ENCODE measurements at places on chromosomes 5 and 9.

DNA sequence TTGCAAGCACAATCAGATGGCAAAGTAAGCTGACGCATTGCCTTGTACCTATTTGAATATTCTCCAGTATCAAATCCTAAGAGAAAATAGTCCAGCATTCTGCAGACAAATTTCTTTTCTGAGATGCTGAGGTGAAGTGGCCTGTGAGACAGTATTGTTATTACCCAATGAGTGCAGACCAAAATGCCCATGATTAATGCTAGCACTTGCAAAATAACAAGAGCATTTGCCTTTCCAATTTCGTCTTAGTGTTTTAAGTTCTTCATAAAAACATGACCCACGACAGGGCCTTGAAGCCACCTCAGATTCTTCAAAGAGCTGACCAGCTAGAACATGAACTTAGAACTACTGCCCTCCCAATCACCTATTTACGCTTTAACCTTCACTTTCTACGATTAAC, 2.6 kb upstream of the IQGAP2 start:
- DNase-seq = no peak

GRCh38 chr5:166188501-166189325, 2102.7 kb upstream of the WWC1 start:
- no peak for DNase-seq

DNA sequence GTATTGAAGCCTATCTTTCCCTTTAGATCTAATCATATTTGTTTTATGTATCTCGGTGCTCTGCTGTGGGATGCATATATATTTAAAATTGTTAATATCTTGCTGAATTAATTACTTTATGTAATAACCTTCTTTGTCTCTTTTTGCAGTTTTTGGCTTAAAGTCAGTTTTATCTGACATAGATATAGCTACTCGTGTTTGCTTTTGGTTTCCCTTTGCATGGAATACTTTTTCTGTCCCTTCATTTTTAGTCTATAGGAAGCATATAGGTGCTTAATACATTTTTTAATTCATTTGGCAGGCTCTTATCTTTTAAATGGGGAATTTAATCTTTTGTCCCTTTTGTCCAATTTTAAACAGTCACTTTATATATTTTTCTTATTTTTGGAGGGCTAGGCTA, 360.6 kb upstream of the PRR16 start:
- DNase-seq = no peak

GRCh38 chr5:111461255-111461671, 51.1 kb downstream of the STARD4 start:
- DNase-seq = no peak

DNA sequence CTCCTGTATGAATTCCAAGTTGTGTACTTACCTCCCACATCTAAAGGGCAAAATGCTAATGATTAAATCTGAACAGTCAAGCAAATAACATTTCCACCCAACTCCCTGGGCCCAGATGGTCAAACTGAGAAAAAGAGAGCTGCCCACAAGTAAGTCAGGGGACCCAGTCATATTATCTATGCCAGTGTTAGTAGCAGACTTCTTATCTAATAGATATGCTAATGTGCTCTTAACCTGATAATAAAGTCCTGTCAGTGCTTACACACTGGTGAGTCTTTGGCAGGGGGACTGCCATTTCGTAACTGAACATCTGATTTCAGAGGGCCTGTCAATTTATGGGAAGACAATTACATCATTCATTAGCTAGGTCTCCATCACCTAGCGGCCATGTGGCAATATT, 292.3 kb upstream of the WWC1 start:
- no peak for DNase-seq

DNA sequence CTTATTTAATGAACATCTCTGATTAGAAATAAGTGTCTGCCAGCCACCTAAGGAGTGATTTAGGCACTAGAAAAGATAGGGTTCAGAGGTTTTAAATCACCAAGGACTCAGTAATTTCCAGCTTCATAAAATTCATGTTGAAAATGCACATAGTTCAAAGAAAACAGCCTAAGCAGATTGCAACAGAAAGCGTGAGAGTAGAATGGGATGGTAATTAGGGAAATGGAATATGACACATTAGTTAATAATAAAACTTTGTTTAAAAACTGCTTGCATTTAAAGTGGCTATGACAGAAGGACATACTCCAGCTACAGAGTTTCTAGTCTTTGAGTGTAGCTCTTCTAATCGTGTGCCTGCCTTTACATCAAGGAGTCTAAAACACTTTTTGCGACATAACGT, 490.8 kb downstream of the TLE4 start:
- no peak for DNase-seq

DNA sequence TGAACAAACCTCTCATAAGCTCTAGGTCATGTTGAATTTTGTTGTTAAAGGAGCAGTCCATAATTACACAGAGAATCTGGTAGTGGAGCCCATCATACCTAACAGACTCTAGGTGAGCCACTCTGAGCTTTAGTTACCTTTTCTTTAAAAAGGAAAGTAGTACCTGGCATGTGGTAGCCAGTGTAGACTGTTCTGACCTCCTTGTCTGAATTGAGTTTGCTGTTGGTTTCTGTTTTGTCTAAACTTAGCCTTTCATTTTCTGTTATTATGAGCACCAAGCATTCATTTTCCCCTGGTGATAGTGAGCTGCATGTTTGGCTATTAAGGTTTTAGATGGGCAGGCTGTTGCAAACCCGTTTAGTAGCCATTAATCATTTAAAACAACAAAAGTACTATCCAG, 112.2 kb downstream of the MAST4 start:
- DNase-seq = no peak

DNA sequence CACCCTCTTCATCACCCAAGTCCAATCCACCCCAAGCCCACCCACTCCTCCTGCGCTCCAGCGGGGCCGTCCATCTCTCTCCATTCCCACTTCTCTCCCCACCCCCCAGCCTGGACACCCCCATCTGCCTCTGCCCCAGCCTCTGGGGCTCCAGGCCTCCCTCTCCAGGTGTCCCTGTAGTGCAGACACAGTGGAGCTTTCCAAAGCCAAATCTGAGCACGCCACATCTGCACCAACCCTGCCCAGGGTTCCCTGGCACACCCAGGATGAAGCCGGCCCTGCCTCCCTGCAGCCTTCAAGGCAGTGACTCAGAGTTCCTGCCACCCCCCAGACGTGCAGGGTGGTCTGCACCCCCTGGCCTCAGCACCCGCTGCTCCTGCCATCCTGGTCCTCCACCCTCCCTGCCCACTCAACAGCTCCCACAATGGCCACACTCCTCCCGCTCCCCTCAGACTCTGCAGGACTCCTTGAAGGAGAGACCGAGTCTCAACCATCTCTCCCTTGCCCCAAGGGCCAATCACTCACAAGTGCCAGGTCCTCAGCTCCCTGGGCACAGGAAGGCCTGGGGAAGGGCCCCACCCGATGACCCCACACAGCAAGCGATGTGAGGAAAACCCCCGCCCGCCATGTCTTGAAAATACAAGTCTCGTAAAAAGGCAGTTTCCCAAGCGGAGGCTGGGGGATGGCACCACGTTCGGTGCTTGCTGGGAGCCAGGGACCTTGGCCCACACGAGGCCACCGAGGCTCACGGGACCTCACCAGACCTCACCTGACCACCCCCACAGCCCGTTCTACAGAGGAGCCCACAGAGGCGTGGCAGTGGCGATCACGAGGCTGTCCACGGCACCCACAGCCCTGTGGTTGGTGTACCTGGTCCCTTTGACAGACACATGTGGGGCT, 22.2 kb downstream of the VAV2 start:
- no peak for DNase-seq

DNA sequence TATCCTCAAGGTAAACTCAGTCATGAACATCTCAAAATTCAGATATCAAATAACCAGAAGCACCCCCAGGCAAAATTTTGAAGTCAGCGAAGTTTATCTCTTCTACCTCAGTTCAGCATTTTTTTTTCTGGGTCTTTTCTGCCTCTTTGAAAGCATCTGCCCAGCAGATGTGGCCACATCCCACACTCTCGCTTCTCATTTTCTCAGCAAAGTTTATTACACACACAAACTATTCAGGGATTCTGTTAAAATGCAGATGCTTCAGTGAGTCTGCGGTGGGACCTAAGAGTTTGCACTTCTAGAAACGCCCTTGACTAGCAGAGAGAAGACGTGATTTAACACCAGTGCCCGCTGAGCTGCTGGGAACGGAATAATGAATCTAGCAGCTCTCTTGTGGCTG, 19.3 kb downstream of the RASEF start:
- no peak for DNase-seq

DNA sequence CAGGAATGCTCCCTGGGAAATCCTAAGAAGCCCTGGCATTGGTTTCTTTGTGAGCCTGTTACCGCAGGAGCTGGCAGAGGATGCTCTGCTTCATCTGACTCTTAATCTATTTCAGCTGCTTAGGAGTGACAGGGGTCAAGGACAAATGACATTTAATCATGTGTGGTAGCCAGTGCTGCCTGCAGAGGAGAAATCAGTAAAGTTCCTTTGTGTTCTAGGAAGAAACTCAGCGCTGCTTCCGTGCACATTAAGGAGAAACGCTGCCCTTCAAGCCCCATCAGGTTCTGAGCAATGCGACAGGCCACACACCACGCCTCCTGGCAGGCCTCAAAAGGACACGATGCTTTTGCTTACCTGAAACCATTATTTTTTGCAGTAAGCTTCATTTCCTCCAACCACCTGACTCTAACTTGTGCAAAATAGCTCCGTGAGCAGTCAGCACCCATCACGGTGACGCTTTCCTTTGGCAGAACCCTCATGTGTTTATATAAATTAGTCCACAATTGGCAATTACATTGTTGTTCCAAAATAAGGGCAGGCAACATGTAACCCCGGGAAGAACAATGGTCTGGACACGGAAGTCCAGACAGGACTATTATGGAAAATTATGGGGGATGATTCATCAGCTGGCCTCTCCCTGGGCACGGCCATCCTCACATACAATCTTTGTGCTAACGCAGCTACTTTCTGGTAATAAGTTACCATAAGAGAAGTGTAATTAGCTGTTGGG, 387.9 kb upstream of the DAP start:
- DNase-seq = no peak

DNA sequence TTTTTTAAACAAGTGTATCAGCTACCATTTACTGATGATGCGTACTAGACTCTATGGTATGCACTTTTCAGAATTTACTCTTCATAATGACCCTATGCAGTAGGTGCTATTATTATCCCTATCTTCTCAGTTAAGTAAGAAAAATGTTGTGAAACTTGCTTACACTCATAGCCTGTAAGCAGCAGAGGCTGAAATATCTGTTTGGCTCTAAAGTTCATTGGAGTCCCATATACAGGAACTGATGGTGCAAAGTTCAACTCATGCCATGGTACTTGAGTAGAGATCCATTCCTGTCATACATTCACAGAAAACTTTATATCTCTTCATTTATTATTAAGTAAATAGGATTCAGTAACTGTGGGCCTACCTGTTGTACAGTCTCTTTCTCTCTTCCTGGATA, 41.4 kb upstream of the CCDC112 start:
- no peak for DNase-seq

GRCh38 chr9:136014147-136014923, 53.2 kb upstream of the UBAC1 start:
- no peak for DNase-seq

DNA sequence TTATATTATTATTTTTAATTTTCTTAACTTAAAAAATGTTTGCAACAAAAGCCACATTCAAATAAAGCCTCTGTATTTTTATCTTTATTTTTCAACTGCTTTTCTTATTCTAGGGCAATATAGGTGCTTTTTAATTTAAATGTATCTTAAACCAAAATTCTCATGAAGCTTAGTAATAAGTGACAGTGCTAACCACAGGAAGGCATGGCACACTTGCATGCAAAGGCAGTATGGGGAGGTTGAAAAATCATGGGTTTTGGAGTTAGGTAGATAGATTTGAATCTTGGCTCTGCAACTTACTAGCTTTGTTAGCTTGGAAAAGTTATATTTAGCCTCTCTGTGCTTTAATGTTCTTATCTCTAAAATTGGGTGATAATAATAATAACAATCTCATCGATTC, 458.0 kb downstream of the DMAC1 start:
- no peak for DNase-seq

DNA sequence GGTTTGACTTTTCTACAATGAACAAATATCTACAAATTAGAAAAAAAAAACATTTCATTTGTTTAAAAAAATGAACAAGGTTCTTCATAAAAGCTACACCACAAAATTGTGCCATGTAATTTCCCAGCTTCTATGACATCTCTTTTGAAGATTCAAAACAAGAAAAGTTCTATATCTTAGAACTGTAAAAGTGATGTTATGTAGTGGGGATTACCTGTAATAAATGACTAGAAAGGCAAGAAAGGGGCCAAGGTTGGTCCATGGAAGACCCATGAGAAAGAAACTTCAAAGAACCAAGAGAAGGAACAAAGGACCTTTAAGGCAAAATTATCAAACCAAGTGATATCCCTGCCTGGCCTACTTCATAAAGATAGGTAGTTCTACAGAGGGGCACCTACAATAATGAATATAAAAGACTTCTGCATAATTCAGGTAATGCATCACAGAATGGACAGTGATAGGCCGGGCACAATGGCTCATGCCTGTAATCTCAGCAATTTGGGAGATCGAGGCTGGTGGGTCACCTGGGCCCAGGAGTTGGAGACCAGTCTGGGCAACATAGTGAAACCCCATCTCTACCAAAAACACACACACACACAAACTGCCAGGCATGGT, 7.6 kb downstream of the MLLT3 start:
- no peak for DNase-seq

DNA sequence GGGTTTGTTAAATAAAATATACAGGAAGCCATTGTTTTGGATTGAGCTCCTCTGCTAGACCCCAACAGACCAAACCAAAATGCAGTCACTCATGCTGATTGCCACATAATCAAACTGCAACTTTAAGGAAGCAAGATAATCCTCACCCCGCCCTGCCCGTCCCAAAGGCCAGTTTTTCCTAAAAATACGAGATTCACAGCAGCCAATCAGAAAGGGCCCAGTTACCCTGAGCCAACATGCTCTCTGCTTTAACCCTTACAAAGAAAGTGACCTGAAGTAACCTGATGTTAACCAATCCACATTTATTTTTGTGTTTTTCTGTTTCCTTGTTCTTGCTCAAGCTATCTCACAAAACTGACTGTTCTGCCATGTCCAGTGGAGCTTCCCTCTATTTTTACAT, 21.5 kb upstream of the RNF20 start:
- DNase-seq = no peak

- DNase-seq = no peak
These were observed 40.9 kb downstream of the NACC2 start for GRCh38 chr9:136054146-136054545.

- DNase-seq = no peak
These were observed 135.8 kb downstream of the DCP2 start for GRCh38 chr5:113112435-113112834.

DNA sequence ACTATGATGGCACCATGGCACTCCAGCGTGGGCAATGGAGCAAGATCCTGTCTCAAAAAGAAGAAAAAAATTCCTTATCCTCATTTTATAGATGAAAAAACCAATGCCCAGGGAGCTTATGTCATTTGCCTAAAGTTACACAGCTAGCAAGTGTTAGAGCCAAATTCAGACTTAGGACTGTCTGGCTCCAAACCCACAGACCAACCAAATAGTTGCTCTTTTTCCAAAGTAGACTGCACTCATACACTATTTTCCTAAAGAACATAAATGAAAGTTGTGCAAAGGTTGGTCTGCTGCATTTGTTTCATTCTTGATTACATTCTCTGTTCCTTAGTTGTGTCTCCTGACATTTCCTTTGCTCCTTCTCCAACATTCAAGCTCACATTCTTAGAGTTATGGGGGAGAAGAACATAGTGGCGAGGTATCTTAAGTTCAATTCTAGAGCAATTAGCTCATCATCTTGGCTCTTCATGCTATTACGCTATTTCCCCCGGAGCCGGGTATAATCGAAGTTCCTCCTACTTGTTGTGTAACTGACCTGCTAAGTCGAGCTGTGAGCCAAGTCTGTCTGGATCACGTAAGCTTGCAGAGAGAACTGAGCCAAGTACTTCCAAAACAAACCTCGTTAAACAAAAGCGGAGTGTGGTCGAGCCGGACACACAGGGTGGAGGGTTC, 138.3 kb downstream of the RFK start:
- DNase-seq = no peak

Measured in cortex of kidney (tissue), 1 donor.